ENCODE measurements at places on chromosomes 13 and 19.

DNA sequence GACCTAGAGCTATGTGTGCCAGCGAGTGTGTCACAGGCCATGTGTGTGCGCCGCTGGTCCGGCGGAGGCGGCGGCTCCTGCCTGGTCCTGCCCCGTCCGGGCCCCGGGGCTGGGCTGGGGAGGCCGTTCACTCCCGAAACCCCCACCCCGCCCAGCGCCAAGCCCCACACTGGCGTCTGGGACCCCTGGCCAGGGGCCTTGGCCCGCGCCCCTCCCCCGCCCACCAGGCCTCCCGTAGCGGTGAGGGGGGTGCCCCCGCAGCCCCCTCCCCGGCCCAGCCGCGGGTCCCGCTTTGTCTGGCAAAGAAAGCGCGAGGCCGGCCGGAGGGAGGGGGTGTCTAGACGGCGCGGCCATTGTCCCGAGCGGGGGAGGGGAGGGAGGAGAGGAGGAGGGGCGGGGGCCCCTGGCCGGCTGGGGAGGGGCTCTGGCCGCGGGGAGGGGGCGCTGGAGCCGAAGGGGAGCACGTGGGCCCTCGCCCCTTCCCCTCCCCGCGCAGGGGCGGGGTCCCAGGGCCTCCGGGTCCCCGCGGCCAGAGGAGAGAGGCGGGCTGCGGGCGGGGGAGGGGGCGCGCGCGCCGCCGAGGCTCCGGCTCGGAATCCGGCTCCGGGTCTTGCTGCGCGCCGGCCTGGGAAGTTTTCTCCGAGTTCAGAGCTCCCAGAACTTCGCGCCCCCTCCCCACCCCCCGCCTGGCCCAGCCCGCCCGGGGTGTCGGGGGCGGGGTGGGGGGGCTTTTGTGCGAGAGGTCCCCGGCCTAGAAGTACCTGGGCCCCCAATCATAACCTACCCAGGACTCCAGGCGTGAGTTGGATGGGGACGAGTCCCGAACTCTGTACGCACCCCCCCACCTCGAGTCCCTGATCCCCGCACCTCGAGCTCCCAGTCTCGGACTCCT, 888 bp downstream of the NOTCH3 start:
- no peak for DNase-seq

- DNase-seq = no peak
Observed at GRCh38 chr19:17329366-17330261, 5.0 kb downstream of the ANO8 start.

DNA sequence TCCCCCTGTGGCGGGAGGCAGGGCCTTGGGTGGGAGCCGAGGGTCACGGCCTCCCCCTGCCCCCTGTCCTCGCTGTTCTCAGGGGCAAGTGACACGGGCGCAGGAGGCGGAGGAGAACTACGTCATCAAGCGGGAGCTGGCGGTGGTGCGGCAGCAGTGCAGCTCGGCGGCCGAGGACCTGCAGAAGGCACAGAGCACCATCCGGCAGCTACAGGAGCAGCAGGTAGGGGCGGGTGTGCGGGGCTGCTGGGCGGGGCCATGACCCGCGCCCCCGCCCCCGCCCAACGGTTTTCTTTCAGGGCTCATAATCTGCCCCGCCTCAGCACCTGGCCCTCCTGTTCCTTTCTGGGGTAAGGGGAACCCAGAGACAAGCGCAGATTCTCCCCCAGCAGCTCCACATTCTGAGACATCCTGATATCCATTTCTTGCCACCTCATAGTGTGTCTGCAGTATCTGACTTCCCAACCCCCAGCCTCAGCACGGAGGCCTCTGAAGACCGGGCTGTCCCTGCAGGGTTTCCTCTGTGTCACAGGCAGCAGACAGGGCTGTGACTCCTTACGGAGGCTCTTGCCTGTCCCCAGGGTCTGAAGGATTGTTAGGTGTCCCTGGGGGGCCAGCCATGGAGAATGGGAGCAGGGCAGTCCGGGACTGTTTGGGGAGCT, 15.9 kb downstream of the PRR36 start:
- DNase-seq = no peak

DNA sequence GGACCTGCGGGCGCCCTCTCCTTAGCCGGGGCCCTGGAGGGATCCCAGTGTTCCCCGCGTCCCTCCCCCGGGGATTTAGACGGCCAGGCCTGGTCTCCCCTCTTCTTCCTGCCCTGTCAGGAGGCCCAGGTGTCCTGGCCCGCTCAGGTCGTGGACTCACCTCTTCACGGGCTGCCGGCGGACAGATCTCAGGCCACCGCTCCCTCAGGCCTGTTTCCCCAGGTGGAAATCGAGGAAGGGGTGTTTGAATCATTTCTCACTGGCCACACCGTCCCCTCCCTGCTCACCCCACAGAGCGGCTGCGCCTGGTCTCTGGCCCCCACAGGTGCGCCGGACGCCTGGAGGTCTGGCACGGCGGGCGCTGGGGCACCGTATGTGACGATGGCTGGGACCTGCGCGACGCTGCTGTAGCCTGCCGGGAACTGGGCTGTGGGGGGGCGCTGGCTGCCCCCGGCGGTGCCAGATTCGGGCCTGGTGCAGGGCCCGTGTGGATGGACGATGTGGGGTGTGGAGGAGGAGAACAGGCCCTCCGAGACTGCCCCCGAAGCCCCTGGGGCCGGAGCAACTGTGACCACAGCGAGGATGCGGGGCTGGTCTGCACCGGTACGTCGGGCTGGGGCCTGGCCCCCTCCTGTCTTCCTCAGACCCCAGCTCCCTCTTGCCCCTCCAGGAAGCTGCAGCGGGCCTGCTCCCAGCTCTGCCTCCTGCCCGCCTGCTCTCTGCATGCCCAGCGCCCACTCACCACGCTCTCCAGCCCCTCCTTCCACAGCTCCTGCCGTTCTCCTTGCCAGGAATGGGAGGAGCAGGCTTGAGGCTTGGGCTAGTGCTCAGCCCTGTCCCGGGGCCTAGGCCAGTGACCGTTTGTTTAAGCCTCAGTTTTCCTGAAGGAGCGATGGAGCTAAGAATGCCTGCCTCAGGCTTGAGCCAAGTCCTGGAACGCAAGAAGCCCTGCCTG, 2.5 kb downstream of the SSC5D start:
- DNase-seq = no peak

- no peak for DNase-seq
Observed at GRCh38 chr13:24861617-24862362, 97.8 kb downstream of the RNF17 start.
